ENCODE measurements at places on chromosomes 5 and 9.

DNA sequence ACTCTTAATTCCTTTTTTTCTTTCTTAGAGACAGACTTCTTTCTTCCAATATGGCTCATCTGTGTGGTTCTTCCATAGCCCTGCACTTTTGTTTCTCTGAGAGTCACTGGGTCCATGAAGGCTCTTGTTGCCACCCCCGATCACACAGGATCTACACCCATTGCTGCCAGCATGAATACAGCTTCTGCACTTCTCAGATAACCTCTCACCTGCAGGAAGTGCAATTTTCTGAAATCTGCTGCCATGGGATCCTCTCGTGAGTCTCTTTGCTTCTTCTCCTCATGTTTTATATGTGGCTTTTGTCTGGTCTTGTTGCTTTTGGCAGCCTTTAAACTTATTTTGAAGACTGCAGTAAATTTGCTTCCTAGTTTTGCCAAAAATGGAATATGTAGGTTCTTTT lies 171.2 kb downstream of the TMEM167A start:
- DNase-seq: no peak

DNA sequence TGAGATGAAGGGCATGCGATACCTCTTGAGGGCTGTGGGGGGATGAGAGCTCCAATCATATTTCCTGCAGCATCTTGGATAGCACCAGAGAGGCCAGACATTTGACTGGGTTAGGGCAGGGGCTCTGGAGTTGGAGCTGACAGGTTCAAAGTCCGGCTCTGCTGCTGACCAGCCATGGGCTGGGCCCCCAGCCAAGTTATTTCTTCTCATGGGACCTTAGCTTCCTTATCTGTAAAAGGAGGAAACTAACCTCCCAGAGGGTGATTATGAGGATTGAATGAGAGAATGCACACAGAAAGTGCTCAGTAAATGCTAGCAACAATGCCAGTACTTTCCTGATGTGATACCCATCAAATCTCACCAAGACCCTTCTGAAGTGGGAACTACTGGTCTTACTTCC lies 65.2 kb upstream of the SLC25A51 start:
- no peak for DNase-seq

DNA sequence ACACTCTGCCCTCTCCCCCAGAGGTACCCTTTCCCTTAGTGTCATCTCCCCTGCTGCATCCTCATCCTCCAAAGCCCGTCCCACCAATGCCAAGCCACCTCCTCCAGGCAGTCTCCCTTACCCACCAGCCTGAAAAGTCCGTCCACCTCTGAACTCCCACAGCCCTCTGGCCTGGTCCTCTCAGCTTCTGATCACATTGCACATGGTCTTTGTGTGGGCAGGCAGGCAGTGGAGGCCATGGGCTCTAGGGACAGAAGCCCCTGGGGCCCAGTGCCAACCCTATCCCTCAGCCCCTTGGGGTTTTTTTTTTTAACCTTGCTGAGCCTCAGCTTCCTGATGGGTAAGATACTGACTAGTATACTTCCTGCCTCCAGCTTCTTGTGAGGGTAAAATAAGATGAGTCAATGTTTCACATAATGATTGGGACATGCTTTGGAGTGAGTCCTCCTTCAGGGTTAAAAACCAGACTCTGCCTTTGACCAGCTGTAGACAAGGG lies 19.4 kb downstream of the CSF1R start:
- peak; percentile 63 for DNase-seq

DNA sequence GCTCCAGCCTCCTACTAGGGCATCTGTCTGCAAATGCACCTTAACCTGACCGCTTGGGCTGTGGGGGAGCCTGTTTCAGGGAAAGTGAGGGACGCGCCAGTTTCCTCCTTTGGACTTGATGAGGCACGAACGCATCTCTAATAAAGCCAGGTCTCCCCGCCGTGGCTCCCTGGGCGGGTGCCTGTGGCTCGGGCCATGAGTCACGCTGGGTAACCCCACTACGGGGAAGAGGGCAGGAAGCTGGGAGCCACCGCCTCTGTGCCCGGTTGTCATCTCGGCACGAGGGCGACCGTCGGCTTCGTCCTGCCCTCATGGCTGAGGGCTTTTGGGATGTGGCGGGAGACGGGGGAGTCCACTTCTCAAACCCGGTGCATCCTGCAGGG lies 12.1 kb downstream of the NOTCH1 start:
- DNase-seq: peak; percentile 97

- no peak for DNase-seq
Measured at GRCh38 chr9:101858026-101858425, 119.6 kb upstream of the GRIN3A start.

DNA sequence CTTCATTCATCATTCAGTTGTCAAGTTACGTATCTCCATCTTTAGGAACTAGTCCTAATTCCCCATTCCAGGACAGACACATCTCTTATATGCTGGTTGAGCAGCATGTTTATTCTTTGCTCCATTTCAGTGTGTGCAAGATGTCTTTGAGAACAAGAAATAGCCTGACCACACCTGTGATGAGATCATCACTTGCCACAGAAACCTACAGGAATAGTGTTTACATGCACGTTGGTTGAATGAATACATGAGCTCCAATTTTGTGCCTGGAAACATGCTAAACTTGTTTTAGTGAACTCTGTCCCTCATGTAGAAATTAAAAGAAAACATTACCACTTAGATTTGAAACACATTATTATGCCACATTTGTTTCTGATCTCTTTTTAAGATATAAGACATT lies 489.1 kb downstream of the CDH18 start:
- no peak for DNase-seq

DNA sequence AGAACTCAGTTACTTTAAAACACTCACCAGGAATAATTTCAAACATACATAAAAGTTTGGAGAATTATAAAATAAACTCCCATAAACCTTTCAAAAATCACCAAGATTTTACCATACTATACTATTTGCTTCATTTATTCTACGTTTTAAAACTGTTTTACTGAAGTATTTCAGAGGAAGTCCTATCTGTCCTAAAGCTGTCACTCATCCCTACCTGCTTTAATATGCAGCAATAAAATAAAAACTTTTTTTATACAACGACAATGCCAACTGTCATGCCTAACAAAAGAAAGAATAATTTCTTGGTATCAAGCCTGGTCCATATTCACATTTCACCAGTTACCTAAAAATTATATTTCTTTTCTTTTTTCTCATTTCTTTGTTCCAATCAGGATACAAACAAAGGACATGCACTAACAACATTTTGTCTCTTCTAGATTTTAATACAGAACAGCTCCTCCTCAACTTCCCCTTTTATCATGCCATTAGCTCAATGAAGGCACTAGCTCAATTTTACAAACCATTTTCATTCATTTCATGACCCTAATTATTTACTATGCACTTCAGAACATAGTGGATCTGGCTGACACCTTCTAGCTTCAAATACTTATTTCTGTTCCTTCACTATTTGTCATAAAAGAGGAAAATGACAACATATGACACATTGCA lies 135.2 kb downstream of the GNAQ start:
- DNase-seq: no peak

- no peak for DNase-seq
Measured at GRCh38 chr9:87620731-87621322, 105.1 kb upstream of the CTSL start.

- no peak for DNase-seq
Measured at GRCh38 chr9:127188396-127188795, 66.0 kb upstream of the ANGPTL2 start.

DNA sequence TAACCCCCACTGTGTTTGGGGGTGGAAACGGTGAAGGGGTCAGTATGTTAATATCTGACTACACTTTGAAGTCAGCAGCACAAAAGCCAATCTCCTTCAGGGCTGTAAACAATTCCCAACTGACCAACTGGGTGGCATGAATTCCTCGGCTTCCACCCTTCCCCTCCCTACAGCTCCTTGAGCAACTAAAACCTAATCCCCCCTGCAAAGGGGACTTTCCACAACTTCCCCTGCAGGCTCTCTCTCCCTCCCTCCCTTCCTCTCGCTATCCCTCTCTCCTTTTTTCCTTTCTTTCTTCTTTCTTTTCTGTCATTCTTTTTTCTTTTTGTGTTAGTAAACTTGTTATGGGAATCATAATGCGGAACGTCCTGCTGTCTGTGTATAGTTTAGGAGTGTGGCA lies 65.1 kb upstream of the PTCH1 start:
- DNase-seq: no peak

- no peak for DNase-seq
Measured at GRCh38 chr5:173486355-173487225, 129.9 kb downstream of the BOD1 start.

GRCh38 chr5:137498301-137498735 lies 808 bp downstream of the SPOCK1 start:
- DNase-seq: no peak

DNA sequence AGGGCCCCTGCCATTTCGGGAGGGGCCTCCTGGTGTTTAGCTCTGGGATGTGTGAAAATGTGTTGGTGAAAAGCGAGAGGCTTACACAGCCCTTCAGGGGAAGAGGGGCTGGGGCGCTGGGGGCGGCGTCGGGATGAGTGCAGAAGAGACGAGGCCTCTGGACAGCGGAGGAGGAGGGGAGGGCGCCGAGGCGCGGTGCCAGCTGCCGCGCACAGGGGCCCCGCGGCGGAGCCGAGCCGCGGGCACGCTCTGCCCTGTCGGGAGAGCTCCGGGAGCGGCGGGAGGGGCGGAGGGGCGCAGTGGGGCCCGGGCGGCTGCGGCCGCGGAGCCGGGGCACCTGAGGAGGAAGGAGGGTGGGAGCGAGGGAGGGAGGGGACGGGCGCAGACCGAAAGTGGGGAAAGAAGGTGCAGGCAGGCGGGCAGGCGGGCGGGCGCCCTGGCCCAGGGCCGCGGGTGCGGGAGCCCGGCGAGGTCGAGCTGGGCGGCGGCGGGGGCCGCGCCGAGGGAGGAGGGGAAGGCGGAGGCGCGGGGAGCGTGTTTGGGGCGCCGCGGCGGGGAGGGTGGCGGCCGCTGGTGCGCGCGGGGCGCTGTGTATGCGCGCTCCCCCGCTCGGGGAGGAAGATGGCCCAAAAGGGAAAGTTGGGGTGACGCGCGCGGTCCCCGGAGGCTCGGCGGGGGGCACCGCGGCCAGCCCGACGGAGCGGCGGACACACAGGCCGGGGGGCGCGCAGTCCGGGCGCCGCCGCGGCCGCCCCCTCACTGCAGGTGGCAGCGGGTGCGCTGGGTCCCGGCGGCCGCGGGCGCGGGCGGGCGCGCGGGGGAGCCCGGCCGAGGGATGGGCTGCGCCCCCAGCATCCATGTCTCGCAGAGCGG lies at the start of gene PDE8B:
Gene PDE8B (plus strand): TSS at position 590 of the 873 bp plus-strand sequence. CDS start 246 bp downstream, at position 836.
- DNase-seq: no peak

GRCh38 chr9:100160021-100160420 lies 61.0 kb downstream of the INVS start:
- DNase-seq: no peak

- no peak for DNase-seq
Measured at GRCh38 chr5:33883482-33883881, 8.3 kb downstream of the ADAMTS12 start.

DNA sequence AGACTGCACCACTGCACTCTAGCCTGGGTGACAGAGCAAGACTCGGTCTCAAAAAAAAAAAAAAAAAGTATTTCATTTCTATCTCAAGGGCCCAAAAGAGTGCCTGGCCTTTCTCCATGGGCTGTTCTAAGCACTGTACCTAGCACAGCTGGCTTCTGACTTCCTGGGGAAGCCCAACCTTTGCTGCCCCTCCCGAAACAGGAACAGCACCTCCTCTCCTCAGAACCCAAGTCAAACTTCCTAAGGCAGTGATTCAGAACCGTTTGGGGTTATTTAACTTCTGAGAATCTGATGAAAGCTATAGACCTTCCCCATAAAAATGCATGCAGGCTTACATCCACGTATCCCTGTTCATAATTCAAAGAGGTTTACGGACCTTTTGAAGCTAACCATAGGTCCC lies 57.8 kb downstream of the NRG2 start:
- DNase-seq: peak; percentile 34

- DNase-seq: no peak
Measured at GRCh38 chr5:78260771-78261170, 33.7 kb downstream of the AP3B1 start.

- no peak for DNase-seq
Measured at GRCh38 chr5:171667341-171668096, 118.1 kb upstream of the SMIM23 start.

GRCh38 chr5:142327111-142327842 lies 2.5 kb upstream of the SPRY4 start:
- no peak for DNase-seq

DNA sequence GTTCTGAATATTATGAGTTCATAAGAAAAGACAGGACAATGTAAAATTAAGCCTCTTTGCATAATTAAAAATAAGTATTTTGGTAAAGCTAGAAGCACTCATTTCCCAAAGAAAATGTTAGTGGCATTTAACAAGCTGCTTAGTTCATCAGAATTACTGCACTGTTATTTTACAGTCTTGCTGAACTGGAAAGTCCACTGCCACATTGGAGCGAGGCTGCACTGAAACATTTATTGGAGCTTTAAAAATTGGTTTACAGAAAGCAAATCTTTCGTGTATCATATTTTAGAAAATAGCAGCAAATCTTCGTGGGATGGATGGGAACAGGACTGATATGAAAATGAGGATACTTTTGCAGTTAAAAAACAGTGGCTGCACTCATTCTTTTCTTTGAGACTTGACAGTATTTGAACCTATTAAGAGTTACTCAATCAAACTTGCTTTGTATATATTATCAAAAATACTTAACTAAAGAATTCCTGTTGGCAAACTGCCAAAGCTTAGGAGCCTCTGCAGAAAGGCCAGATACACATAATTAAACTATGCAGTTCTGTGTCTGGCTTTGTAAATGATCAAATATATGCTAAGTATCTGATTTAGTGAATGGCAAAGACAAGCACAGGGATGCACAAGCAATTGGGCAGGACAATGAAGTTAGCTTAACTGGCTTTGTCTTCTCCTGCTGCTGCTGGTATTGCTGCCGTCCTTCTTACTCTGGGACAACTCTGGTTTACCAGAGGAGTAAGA lies 16.5 kb upstream of the FBXL7 start:
- DNase-seq: no peak

DNA sequence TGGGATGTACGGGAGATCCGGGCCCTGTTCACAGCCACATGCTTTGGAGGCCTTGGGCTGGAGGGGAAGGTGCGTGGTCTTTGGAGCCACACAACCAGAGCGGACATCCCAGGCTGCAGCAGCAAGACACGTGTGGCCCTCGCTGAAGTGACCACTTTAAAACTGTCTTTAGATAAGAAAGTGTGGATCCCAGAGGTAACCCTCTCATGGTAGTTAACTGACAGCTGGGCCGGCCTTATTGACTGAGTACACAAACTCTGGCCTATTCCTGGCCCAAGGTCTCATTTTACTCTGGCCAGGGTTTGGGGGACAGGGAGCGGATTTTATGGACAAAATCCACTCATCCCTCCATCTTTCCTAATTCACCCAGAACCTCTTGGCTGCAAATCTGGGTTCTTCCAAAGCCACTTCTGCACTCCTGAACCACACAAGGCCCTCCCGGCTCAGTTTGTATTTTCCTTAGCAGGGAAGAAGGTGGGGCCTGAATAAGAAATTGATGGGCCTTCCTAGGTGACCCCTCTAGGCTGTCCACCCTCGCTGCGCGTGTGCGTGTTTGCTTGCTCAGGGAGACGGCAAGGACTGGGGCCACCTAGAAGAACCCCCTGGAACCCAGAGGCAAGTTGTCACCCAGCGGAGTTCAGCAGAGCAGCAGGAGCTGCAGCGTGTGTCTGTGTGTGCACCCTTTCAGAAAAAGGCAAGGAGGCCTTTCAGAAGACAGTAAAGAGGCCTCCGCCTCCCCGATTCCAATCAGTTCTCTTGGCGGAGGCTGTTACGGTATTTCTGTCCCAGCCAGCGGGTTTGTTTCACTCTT lies 73.3 kb upstream of the ORM1 start:
- no peak for DNase-seq

GRCh38 chr5:144169904-144170275 lies 569 bp downstream of the YIPF5 start:
- no peak for DNase-seq
